ENCODE measurements at places on chromosomes 3 and 15.

- DNase-seq: no peak
Observed at GRCh38 chr3:195196266-195196665, 74.7 kb downstream of the XXYLT1 start.

- DNase-seq: no peak
Observed at GRCh38 chr3:77620009-77620408, 580.1 kb downstream of the ROBO2 start.

DNA sequence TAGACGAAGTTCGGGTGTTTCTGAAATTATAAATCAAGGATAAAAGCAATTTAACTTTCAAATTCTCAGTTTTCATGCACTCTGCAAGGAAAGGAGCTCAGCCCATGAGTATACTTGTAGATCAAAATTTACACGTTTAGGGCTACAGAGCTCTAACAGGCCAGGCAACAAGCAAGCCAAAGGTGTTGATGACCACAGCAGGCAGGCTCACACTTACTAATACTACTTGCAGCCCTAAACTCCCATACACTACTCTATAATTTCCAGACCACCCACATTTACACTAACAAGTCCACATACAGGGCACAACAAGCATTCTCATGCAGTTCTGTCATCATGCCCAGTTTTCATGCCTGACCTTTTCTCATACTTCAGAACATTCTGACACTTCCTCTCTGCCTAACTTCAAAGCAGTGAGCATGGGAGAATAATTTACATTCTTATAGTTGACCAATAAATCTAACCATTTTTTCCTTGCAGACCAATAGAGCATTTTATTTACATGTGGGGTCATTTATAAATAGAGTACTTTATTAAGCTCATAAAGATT is 124.7 kb upstream of the FRMD4B start:
- DNase-seq: no peak

DNA sequence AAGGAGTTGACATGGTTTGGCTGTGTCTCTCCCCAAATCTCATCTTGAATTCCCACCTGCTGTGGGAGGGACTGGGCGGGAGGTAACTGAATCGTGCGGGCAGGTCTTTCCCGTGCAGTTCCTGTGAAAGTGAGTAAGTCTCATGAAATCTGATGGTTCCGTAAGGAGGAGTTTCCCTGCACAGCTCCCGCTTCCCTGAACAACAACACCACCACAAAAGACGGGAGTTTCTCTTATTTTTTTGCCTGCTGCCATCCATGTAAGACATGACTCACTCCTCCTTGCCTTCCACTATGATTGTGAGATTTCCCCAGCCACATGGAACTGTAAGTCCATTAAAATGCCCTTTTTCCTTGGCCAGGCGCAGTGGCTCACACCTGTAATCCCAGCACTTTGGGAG is 22.7 kb downstream of the XXYLT1 start:
- no peak for DNase-seq

DNA sequence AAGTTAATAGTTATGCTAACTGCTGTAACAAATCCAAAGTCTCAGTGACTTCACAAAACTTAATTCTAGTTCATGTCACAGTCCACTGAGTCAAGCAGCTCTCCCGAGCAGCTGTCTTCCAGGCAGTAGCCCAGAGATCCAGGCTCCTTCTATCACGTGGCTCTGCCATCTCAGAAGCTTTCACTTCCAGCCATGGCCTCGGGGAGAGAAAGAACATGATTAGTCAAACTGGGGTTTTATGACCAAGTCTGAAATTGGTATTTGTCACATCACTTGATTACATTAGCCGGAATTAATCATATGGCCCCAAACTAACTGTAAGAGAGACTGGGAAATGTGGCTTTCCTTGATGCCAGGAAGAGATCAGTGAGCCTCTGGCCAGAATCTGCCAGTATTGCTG is 70.2 kb upstream of the DGKG start:
- DNase-seq: no peak

Data from gastrocnemius medialis (tissue), 4 donors.